ENCODE measurements at places on chromosomes 1 and 21.
A peak's percentile ranks its signal among the peaks of the same experiment; 100 is the strongest.

GRCh38 chr1:172229942-172230341, 190.5 kb upstream of the C1orf105 start:
- DNase-seq = no peak

GRCh38 chr1:29055160-29055559, 68.5 kb downstream of the TMEM200B start:
- DNase-seq = no peak

- no peak for DNase-seq
Observed at GRCh38 chr1:111214884-111215283, 12.6 kb upstream of the CHI3L2 start.

GRCh38 chr1:176436251-176436650, 26.7 kb upstream of the PAPPA2 start:
- no peak for DNase-seq

- DNase-seq = no peak
Observed at GRCh38 chr1:30757352-30758120, at the start of gene LAPTM5. TSS of gene LAPTM5 (minus strand) at chr1:30757774. CDS start at chr1:30757745, 29 bp downstream.

- DNase-seq = no peak
Observed at GRCh38 chr1:178969226-178969987, 56.3 kb upstream of the FAM20B start.

- DNase-seq = no peak
Observed at GRCh38 chr1:66678146-66678545, 74.1 kb upstream of the DYNLT5 start.

GRCh38 chr1:151639466-151639865, 27.6 kb downstream of the SNX27 start:
- no peak for DNase-seq

DNA sequence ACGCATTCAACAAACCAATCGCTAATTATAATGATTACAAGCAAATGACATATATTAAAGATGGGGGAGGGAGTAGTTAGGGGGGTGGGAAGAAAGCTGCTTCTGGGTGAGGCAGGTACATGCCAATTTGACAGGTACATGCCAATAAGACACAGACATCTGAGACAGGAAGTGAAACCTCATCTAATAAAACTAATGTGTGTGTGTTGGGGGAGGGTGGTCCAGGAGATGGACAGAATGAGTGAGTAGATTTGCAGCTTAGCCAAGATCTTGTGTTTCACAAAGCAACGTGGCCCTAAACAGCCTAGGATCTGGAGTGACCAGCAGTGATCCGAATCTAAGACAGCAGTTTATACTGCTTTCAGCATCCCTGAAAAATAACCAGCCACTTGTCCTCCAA, 10.8 kb downstream of the CFAP45 start:
- no peak for DNase-seq

GRCh38 chr1:111769517-111770146, 13.9 kb downstream of the DDX20 start:
- peak; percentile 80 for DNase-seq

GRCh38 chr1:225596736-225597135, 56.2 kb downstream of the ENAH start:
- DNase-seq = no peak

- DNase-seq = peak; percentile 10
Observed at GRCh38 chr1:208054485-208054884, 143.6 kb upstream of the CD34 start.

- DNase-seq = no peak
Observed at GRCh38 chr1:223785808-223786207, 59.9 kb downstream of the TP53BP2 start.

DNA sequence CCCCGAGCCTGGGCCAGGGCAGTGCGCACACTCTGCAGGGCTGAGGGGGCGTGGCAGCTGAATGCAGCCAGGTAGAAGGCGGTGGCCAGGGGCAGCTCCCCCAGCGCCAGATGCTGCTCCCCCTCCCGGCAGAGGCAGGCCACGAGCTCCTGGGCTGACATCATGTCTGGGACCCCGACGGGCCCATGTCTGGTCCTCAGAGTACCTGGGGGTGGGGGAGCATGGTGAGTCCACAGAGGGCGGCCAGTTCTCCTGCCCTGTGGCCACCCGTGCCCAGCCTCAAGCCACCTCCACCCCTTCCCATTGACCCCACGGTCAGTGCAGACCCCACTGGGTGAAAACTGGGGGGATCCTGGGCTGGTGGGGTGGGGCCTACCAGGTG, 838 bp downstream of the TTC34 start:
- DNase-seq = no peak

DNA sequence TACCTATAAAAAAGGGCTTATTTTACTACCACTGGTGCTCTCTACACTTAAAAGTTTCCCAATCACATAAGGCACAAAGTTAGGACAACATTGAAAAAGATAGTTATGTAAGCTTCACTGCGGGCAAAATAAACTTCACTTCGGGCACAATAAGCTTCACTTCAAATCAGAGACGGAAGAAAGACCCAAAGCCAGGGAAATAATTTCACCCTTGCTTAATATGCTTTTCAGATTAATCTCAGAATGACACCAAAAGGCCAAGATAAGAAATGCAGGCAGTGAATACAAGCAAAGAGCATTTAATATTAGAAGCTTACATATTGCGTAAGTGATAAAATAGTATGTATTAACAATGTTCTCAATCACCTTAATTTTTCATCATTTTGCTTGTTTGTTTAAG, 444.2 kb downstream of the SETD4 start:
- peak; percentile 28 for DNase-seq

GRCh38 chr21:25967181-25967900, 203.2 kb downstream of the APP start:
- DNase-seq = no peak

DNA sequence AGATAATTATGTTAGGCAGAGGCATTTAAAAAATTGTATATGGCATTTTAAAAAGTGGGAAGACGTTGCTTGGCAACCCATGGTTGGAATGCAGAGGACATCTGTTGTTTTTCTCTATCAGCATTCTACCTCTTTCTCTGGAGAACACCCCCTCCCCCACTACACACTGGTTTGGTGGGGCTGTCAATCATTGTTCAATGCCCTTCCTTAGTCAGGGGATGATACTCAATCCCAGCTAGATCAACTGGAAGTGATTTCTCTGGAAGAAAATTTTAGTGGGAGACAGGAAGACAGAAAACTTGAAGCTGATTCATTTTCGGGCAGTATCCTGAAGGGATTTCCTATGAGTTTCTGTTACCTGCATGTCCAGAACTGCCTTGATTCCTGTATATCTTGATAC, 35.7 kb upstream of the CAP1 start:
- DNase-seq = no peak

DNA sequence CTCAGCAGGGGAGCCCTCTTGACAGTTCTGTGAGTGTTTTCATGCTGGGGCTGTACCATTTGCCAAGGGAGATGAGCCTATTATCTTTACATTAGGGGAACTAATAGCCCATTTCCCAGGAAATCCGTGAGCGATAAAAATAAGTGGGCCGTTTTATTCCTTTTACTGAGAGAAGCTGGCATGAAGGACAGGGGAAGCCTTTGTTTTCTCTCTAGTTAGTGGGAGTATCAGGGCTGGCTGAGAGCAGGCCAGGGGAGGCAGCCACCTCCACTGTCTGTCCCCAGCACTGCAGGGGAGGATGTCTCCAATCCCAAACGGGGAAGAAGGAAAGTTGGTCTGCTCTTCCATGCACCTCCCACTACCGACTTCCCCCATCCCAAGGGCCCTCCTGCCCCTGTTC, 2.5 kb downstream of the UBL4B start:
- DNase-seq = no peak

GRCh38 chr21:34701726-34702125, 32.9 kb downstream of the CLIC6 start:
- DNase-seq = no peak

GRCh38 chr1:71047635-71048607, at the start of gene PTGER3:
TSS of gene PTGER3 (minus strand) at chr1:71047816. CDS start at chr1:71047577, 239 bp downstream.
- DNase-seq = no peak

- no peak for DNase-seq
Observed at GRCh38 chr1:196543833-196544232, 64.4 kb downstream of the KCNT2 start.

DNA sequence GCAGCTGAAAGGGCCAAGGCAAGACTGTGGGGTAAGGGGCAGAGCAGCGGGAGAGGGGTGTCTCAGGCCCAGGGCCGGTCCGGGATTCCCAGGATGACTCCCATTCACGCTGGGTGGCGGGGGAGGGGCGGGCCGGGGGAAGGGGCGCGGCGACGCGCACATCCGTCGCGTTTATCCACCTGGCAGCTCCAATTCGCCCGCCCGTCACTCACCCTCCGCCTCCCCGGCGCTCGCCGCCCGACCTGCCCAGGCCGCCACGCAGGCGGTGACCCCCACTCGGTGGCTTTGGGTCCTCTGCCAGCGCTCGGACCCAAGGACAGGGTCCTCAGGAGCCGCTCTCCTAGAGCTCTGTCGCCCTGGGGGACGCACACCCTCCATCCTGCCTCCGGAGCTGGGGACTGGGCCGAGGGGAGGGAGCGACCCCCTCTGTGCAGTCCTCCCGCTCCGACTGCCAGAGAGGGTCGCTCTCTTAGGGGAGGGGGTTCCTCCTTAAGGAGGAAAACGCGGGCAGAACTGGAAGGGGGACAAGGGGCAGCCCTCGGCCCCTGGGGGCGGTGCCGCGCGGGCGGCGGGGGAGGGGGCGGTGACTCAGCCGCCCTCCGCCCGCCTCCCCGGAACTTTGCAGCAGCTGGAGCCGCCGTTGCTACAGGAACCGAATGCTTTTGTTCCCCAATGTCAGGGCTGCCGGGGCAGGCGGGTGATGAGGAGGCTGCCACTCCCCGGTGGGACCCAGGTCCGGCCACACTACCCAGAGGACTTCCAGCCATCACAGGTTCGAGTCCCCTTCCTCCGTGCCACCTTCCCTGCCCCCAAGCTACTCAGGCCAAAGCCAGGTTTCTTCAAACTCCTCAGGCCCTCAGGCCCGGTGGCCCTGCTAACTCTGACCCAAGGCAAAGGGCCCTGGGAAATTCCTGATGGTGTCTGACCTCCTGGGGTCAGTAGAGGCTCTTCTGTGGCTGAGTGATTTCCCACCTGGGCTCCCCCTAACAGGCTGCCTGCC, 3.4 kb downstream of the ADGRB2 start:
- no peak for DNase-seq

- DNase-seq = no peak
Observed at GRCh38 chr1:112264553-112264952, 131.5 kb upstream of the CTTNBP2NL start.
